ENCODE measurements at places on chromosomes 6 and 20. TPM values are rescaled to one million over a fixed set of nuclear protein-coding genes. Genes with fewer than 3 reads are reported as not detected.

DNA sequence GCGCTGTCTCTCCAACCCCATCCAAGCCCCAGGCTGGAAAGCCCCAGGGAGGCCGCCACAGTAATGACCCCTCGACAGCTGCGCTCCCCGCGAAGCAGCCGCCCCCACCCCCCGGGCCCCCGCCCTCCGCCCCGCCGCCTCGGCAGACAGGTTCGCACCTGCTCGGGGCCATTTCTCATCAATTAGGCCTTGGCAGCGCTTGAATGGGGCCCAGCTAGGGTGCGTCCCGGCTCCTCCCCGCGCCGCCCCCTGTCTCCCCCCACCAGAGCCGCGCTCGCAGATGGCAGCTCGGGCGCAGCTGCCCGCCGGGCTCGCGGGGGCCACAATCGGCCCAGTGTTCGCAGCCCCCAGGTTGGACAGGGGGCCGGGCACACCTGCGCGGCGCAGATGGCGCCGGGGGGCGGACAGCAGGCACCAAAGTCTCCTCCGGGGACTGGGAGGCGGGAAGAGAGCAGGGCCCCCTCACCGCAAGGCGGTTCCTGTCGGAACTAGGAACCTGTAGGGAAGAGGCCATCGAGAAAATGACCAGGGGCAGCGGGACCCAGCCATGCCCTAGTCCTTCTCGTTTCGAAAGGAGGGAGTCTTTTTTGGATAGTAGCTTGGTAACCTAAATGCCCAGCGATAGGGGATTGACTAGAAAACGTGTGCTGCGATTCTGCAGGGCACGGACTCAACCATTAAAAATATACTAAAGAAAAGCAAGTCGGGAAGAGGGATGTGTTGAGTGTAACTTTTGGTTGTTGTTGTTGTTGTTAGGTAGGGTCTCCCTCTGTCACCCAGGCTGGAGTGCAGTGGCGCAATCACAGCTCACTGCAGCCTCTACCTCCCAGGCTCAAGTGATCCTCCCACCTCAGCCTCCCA is 83.2 kb upstream of the EYA2 start:
- DNase-seq: no peak

- no peak for DNase-seq
Measured at GRCh38 chr6:81086991-81087390, 665.5 kb downstream of the TENT5A start.

The SYNDIG1 gene
- total RNA-seq: 4.9 TPM

The TAAR1 gene
- not detected for total RNA-seq

DNA sequence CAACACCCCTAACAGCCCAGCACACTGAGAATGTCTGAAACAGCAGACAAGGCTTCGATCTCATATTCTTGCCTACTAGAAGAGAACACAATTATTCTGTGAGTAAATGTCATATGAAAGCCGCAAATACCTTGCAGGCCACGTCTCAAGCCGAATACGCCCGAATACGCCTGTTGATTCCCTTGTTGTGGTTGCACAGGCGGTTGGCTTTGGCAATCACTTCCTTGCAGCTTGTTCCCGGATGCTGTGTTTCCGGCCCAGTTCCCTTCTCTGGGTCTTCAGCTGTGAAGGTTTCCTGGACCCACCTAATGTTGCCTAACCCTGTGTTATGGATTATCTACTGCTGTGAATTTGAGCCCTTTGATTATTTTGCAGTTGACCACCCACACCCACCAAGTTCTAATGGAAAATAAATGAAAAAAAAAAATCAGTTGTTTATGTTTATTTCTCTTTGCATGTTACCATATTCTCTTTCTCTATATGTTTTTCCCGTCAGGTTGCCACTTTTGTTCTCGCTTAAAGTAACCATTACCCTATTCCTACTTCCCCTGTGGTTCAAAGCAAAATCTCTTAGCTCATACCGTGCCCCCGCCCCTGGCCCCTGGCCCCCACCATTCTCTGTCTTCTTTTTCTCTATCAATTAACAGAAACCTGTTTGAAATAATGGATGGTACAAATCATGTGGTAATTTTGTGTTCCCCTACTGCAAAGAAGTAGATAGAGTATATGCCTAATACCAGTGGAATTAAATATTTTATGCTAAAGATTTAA is 172.4 kb downstream of the ADGB start:
- DNase-seq: no peak

The TSPO2 gene
- total RNA-seq: not detected
